ENCODE measurements at places on chromosomes 6 and 20. TPM values are rescaled to one million over a fixed set of nuclear protein-coding genes. Genes with fewer than 3 reads are reported as not detected.

DNA sequence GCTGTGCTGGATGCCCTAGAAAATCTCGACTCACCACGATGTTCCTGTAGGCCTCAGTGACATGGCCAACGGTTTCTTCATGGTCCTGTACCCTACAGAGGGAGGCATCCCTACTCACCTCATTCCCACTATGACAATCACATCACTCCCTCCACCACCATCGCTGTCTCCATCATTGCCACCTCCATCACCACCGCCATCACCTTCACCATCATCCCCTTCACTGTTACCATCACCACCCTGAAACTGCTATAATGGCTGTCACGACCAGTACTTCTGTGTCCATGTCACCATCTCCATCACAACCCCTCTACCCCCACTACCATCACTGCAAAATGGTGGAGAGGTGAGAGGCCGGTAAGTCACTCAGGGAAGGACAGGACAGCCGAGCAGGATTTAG lies 29.8 kb upstream of the MRPS18A start:
- no peak for DNase-seq

DNA sequence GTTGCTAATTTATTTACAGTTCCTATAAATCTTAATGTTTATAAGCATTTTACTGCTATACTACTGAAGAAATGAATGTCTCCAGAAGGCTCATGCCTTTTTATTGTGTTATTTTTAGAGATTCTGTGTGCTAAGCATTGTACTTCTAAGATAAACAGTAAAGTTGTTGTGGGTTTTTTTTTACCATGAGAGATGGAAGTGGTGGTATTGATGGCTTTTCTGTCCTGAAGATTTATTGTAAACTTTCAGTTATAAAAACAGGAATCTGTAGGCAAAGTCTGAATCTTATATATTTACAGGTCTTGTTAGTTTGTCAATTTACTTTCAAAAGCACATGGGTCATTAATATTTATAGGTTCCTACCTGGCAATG lies 246.9 kb downstream of the TMEM242 start:
- no peak for DNase-seq

GRCh38 chr6:134046054-134046453 lies 6.4 kb downstream of the SLC2A12 start:
- no peak for DNase-seq

The ACAT2 gene
- 114 TPM for total RNA-seq

Measured in left colon (tissue), 2 donors.